ENCODE measurements at places on chromosomes 1 and 21.
A peak's percentile ranks its signal among the peaks of the same experiment; 100 is the strongest.

DNA sequence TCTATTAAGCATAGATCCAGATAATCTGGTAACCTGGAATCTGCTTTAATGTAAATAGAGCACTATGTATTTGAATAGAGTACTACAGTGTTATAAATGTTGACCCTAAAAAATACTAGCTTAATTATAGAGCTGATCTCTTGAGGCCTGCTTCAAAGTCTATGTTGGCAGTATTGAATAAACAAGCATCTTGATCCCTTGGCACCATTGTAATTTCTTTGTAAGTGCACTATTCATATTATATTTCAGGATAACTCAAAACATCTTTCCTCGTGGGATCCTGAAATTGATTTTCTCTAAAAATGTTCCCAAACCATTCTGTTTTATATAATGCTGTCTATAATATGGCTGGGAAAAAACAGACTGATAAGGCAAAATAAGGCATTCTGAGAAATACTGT lies 10.8 kb downstream of the CTTNBP2NL start:
- no peak for DNase-seq

GRCh38 chr1:27053977-27054753 lies 41.5 kb upstream of the TENT5B start:
- no peak for DNase-seq

GRCh38 chr1:243218059-243218458 lies 37.0 kb downstream of the CEP170 start:
- DNase-seq, result no peak

DNA sequence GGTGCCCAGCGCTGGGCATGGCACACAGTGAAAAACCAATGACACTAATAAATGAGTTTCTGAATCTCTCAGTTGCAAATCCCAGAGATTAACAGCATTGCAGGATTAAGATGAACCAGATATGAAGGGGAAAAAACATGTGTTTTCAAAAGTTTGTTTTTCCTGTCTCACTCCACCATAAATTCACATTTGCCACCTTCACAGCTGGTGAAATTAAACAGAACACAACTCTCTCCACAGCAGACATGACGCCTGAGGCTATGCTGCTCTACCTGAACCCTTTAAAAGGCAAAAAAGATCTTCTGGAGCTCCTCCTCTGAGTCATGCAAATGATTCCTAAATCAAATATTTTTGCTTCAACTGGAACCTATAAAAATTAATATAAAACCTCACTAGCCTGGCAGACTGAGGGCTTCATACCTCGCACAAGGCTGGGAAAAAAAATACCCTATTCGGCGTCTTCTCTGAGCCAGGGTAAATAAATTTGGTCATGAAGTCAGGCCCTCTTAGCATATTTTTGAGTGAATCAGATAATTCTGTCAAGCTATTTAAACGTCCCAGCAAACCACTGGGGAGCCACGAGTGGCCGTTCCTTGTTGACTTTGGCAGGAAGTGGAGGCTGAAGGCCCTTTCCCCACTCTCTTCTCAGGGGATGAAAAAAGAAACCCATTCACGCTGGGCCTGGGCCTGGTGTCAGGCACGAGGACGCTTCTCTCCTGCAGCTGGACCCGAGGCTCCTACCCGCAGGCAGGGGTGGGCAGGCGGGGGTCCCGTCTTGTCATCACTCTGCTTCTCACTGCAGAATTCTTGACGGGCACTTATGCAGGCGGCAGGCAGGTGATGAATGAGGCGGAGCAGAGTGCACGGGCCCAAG lies 53.0 kb downstream of the DMRTB1 start:
- DNase-seq, result no peak

GRCh38 chr1:161440312-161440894 lies 64.9 kb upstream of the FCGR2A start:
- DNase-seq, result peak; percentile 81

DNA sequence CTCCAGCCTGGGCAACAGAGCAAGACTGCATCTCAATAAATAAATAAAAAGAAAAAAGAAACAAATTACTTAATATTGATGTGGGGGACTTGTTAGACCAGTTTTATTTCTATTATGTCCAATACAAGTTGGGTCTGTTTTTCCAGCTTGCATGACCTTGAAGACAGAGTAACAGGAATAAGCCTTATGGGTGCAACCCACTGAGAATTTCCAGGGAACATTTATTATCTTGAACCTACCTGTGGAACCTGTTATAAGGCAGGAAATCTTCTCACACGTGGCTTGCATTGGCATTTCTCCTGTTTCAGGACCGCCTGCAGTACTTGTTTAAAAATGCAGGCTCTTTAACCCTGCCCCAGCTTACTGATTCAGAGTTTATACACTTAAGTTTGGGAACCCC lies 64.0 kb downstream of the ZBTB17 start:
- DNase-seq, result no peak
